ENCODE measurements at places on chromosomes 12 and 14. TPM values are rescaled to one million over a fixed set of nuclear protein-coding genes. Genes with fewer than 3 reads are reported as not detected.

The LARP4 gene
- 44.5 TPM for total RNA-seq

The VASH1 gene
- 11.2 TPM for total RNA-seq

The WASHC4 gene
- 106 TPM for total RNA-seq

The LRRC10 gene
- total RNA-seq: not detected

The XPOT gene
- 164 TPM for total RNA-seq

The MBIP gene
- total RNA-seq: 11.6 TPM

The HOXC4 gene
- 1.1 TPM for total RNA-seq

The PDE3A gene
- 2.7 TPM for total RNA-seq

The KRT7 gene
- total RNA-seq: 2.1 TPM

The GAS2L3 gene
- 18.4 TPM for total RNA-seq

The C14orf39 gene
- total RNA-seq: not detected

The ARG2 gene
- 4.6 TPM for total RNA-seq

The ZNF891 gene
- 0.89 TPM for total RNA-seq

The USP44 gene
- under 0.01 TPM for total RNA-seq

The SINHCAF gene
- 71.6 TPM for total RNA-seq

The SLC2A13 gene
- total RNA-seq: 16.2 TPM

Data from smooth muscle cell of the umbilical artery (primary cell).